Hypothalamus (tissue), 51 donors: ENCODE measurements at places on chromosomes 11 and 22.

DNA sequence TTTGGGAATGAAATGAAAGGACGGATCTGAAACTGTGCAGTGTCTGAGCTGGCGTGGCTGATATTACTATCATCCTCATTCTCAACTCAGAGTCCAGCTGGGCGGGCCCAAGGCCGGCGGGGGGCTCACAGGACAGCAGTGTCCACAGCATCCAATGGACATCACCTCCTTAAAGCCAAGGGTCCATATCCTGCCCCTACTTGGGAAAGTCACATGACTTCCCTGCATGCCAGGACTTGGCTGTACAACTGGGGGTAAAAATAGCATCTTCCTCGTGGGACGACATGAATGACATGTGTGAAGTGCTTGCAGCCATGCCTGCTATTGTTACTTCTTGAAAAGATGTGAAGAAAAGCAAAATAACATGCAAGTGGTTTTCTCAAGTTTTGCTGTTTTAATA is 82.3 kb downstream of the TRMU start:
- DNase-seq = no peak

GRCh38 chr11:120715239-120715638 is 203.7 kb downstream of the GRIK4 start:
- DNase-seq = no peak

DNA sequence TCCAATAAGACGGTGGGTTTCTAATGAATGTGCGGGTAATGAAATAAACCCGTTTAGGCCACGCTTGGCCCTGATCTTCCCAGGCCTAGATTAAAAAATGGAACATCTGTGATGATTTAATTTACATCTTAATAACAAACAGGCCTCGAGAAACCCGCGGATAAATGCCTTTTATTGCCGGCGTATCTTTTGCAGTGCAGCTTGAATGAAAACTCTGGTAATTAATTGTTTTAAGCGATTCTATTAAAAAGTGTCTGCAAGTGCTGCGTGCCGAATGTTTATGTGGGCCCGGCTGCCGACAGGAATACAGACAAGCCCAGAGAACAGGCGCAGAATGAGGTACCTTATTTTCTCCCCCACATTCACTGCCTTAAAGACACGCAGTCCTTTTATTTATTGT is 420.7 kb downstream of the MN1 start:
- no peak for DNase-seq

- DNase-seq = peak; percentile 59
Measured at GRCh38 chr22:37802310-37803194, 5.2 kb upstream of the GCAT start.

GRCh38 chr11:100467821-100468508 is 219.1 kb upstream of the ARHGAP42 start:
- DNase-seq = no peak

GRCh38 chr11:67464411-67465188 is 4.5 kb downstream of the TMEM134 start:
- DNase-seq = peak; percentile 62

DNA sequence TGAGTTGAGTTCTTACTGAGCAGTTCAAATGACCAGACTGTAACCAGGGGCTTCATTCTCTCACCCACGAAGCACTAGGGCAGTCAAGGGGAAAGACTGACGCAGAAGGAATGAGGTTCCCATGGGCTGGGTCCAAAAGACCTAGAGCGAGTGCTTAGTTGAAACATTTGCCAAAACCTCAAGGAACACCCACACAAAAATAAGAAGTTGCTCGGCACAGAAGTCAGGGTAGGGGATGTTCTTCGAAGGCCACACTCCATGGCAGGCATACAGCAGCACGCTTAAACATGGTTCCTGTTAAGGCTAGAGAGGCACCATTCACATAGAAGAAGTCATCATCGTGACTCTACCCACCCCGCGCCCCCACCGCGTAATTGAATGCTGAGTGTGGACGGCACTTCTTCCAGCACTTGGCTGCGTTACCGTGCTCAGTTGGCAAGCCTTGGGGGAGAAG is 52.9 kb downstream of the TIMP3 start:
- DNase-seq = peak; percentile 41

- DNase-seq = no peak
Measured at GRCh38 chr11:125139778-125140177, 24.8 kb upstream of the PKNOX2 start.

DNA sequence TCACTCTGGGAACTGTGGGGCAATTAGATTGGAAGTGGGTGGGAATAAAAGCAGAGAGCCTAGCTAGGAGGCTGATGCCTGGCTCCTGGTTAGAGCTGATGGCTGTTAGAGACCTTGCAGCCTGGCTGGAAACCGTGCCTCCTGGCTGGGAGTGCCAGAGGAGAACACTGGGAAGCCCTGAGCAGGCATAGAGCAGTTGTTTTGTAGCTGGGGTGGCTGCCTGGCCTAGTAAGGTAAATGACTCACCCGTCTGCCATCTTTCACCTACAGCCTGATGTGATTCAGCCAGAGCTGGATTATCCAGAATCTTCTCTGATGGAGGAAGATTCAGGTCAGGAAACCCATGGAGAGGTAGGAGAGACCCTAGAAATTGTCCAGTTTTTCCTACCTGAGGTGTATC is 6.1 kb downstream of the UQCR10 start:
- DNase-seq = no peak

DNA sequence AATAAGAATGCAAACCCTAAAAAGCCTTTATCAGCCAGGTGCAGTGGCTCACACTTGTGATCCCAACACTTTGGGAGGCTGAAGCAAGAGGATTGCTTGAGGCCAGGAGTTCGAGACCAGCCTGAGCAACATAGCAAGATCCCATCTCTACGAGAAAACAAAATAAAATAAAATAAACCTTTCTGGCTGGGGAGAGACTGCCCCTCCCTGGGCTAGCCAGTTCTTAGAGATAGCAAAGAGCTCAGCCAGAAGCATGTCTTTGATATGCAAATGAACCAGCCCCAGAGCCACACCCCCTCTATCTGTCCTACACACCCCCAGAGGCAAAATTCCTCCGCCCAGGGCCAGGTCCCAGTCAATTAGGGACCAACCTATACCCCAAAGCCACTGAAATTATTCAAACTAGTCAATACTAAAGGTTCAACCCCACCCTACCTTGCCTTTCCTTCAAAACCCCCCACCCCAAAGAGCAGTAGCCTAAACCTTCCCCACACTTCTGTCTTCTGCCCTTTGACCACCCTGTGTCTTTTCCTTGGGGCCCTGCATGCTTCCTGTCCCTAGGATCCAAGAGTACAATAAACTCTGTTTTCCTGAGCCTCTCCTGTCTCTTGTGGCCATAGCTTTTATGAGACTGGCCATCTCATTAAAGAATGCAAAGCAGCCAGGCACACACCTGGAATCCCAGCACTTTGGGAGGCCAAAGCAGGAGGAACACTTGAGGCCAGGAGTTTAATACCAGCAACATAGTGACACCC is 37.3 kb upstream of the CXCR5 start:
- no peak for DNase-seq

DNA sequence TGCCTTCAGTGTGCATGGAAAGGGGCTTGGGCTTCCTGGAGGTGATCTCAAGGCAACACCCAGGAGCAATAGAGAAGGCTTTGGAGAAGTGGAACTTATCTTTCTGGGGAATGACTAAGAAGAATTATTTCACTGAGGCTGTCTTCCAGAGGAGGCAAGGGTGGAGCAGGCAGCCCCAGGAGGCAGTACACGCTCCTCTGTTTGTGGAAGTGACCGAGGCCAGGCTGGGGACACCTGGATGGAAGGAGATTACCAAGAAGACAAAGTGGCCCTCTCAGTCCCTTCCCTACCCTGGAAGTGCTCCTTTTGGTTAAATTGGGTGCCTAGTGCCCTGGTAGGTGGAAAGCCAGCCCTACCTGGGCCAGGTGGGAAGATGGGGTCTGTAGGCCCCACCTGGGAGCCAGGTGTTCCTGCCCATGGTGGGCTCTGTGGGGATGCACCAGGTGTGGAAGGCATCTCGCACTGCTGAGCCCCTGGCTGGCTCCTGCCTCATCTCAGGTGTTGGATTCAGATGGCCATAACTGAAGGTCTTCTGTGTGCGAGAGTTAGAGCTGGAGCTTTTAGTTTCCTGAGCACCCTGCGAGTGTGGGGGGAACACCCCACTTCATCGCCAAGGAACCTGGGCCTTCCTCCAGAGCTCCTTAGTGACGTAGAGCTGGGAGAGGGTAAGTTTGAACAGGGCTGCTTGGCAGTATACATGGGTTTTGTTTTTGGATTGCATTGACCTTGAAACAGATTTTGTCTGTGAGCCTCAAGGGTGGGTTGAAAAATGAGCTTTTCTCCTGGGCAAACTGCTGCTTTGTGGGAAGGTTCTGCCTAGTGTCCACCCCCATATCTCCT is 46.1 kb downstream of the MICAL2 start:
- no peak for DNase-seq

DNA sequence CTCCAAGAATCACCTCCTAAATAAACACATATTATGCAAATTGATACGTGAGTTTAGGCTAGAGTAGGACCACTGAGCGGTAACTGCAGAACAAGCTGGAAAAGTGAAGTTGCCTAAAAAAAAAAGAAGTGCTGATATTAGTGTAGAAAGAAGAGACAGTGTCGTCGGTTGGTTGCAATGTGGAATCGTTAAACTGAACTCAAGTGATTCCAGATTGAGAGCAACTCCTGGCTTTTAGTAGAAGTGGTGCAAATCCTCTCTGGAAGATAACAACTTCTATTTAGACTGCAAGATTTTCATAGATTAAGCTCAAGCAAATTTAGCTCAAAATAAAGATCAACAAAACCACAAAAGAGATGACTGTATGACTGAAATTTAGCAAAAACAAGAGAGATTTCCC is 97.0 kb upstream of the PGR start:
- DNase-seq = no peak

DNA sequence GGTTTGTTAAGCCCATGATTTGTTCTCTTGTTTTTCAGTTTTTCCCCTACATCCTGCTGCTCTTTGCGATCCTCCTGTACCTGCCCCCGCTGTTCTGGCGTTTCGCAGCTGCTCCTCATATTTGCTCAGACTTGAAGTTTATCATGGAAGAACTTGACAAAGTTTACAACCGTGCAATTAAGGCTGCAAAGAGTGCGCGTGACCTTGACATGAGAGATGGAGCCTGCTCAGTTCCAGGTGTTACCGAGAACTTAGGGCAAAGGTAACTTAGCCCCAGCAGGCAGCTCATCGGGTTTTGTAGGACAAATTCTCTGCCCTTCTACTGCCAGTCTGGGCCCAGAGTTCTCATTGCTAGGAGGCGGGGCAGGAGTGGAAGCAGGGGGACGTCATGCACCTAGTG is 49.7 kb downstream of the PANX1 start:
- no peak for DNase-seq

- no peak for DNase-seq
Measured at GRCh38 chr11:14094481-14095037, 132.0 kb downstream of the SPON1 start.

DNA sequence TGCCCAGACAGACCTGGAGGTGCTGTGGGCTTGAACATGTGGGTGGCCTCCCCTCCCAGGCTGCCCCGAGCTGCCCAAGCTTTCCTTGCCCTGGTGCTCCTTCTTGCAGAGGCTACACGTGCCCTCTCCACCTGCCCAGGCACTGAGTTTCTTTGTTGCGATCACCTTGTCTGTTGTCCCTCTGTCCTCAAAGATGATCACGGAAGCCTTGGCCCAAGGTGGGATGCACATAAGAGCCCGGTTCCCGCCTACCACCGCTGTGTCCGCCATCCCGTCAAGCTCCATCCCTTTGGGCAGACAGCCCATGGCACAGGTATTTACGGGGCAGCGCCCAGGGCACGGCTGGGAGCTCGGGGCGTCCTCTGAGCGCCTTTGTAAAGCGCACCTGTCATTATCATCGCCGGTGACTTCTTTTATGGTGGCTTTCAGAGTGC is 67.5 kb downstream of the MED15 start:
- no peak for DNase-seq

- no peak for DNase-seq
Measured at GRCh38 chr11:5690736-5691135, 1.1 kb downstream of the TRIM22 start.

DNA sequence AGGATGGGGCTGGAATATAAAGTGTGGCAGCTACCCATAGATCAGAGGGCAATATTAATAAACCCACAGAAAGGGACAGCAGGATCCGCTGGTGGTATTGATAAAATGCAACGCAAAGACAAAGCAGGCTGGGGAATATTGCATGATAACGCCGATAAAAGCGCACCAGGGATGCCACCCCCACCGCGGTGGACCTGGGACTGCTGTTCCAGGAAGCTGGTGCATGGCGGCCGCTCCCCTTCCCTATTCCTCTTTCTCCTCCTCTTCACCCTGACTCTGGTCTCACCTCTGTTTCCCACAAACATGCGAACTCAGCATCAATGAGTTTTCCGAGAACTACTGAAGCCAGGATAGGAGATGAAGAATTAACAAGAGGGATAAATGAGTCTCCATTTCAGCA is 20.2 kb downstream of the SPATA19 start:
- DNase-seq = no peak

- DNase-seq = no peak
Measured at GRCh38 chr11:128259816-128260215, 327.5 kb downstream of the ETS1 start.

GRCh38 chr11:69253028-69253427 is 40.9 kb upstream of the MYEOV start:
- DNase-seq = no peak

GRCh38 chr11:6067502-6067901 is 36.9 kb upstream of the OR56A1 start:
- DNase-seq = no peak

DNA sequence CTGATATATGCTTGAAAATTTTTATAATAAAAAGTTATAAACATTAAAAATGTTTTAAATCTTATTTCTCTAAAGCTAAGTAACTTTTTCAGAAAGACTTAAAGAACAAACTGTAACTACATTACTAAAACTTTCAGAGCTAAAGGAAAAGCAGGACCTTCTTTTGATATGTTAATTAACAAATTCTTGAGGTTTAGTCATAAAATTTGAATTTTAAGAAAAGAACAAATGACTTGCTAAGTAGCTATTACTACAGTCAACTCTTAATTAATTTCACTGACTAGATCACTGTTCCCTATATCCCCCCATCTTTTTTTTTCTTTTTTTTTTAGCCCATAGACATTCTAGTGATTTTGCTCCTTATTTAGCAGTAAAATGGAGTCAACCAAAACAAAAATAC is 344.4 kb downstream of the LRRC4C start:
- DNase-seq = no peak

GRCh38 chr11:6298605-6299004 is 21.7 kb downstream of the CAVIN3 start:
- DNase-seq = no peak

DNA sequence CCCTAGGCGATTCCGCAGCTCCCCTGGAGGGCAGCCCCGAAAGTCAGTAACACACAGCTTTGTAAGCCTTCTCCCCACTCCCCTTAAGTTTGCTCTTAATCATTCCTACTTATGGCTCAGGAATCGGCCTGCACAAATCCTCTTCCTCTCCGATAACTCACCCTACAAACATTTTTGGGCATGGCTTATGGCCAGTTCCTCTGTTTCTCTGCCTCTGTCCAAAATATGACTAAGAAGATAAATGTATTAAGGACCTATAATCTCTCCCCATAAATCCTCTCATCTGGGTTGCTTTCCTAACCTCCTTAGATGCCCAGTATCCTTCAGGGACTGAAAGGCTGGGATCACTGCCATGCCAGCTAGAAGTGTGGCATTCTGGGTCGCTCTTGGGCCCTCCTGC is 41.0 kb downstream of the PAMR1 start:
- no peak for DNase-seq
